AG08396 (cell line): ENCODE measurements at places on chromosomes 3 and 15.

DNA sequence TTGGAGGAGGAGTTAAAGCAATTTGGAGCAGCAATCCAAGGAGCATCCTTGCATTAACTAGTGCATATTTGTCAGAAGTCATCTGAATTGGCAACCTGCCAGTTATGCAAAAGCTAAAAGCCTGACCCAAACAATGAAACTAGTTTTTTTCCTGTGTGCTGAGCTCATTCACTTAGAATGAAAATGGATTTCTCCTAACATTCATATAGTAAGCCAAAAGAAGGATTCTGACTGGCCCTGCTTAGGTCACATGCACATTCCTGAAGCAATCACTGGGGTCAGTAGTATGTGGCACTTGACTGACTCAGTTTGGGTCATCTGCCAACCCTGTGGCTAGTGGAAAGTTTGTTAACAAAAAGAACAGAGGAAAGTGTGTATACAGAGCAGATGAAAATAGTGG lies 30.5 kb downstream of the OXSM start:
- DNase-seq: peak; percentile 82

- no peak for DNase-seq
These were observed 41.6 kb downstream of the ZBTB38 start for GRCh38 chr3:141409940-141410241.

DNA sequence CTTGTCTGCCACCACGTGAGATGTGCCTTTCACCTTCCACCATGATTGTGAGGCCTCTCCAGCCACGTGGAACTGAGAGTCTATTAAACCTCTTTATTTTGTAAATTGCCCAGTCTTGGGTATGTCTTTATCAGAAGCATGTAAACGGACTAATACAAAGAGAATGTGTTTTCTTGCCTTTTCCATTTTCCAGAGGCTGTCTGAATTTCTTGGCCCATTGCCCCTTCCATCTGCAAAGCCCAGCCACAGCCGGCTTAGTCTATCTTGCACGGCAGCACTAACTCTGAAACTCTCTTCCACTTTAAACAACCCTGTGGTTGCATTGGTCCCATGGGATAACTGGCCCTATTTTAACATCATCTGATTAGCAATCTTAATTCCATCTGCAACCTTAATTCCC lies 215.3 kb downstream of the LRTM1 start:
- DNase-seq: no peak

GRCh38 chr15:47095833-47096232 lies 621.5 kb upstream of the SEMA6D start:
- DNase-seq: no peak

DNA sequence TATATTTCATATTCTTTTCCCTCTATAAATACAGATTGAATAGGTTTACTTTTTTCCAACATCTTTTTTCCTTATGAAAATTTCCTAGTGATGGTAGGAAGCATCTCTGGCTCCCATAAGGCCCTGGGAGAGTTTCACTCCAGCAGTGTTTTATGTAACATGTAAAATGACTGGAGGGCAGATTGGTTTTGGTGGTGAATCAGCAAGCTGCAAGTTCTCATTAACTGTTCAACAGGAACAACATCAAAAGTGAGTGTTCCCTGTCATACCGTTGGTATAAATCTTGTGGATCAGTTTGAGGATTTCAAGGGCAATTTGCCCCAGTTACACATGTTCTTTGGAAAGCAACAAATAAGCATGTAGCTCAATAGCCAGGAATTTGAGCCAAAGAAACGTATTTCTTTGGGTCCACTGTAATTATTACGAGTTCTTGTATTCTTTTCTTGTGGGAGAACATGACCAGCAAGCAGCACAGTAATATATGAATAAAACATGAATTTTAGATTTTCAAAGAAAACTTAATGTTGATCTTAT lies 345.7 kb downstream of the SV2B start:
- no peak for DNase-seq

DNA sequence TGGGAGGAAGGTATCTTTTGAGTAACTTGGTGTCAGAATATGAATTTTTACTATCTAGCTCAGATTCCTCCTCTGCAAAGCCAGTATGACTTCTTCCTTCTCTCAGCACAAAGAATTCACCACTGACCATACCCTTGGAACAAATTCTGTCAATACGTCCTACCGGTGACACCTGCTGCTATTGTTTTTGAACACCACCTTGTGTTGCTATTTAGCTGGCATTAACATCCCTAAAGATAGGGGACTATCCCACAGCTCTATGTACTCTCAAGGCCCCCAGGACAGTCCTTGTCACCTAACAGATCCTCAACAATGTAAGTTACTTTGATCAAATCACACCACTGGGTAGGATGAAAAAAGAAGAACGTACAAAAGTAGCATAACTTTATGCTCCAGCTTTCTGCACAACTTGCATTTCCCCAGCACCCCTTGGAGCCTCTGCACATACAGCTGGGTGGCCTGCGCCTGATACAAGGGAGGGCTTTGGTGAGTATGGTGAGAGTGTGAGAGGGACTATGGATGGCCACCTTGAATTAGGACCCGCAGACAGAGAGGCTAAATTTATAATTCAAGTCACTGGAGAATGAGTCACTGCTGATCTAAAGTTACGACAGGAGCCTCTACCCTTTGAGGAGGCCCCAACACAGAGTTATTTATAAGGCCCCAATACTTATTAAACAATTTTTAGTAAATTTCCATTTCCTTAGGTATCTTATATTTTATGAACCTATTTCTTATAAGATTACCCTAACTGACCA lies 2.3 kb upstream of the COLQ start:
- DNase-seq: no peak

DNA sequence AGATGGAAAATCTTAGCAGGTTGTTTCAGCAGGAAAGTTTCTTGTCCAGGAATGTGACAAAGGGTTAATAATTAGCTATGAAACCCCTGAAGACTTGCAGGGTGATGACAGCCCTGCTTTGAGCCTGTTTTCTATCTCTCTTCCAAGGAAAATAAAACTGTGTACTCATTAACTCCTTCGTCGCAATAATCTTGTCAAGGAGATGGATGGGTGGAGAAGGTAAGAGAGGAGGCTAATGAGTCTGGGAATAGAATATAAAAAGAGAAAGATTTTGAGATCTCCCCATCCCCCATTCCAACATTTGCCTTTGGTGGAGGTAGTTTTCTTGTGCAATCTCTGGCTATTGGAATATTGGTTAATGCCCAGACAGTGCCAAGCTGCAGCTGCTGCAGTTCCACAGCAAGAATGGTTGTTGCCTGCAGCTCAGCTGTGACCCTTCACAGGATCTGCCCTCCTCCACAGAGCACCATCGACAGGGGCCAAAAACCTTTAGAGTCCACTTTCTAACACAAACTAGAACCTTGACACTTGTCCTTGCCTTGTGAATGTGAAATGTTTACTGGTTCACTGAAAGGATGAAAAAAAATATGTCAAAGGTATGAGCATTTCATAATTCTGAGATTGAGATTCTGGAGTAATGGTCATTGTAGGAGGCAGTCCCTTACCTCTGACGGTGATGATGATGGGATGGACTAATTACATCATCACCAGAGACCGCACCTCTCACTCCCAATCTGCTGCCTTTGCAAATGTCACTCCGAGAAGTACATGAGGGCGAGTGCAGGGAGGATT lies 4.2 kb upstream of the LRIG1 start:
- no peak for DNase-seq
